NCI-H774 (cell line): ENCODE measurements at places on chromosomes 16 and 17.

GRCh38 chr16:85376292-85377095 lies 236.6 kb upstream of the GSE1 start:
- no peak for DNase-seq

DNA sequence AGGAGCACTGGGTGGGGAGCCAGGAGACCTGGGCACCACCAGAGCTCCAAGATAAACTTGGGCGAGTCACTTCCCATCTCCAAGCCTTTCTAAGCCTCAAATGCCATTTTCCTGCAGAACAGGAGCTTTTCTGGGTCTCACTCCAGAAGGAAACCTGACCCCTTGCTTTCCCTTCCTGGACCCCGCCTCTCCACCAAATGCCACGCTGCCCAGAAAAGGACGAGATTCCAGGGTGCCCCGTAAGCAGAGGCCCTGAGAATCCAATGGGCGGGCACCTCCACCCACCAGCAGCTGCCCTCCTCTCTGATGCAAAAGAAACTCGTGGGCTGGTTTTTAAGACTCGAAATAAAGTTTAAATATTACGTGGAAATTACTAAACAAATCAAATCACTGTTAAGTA lies 31.3 kb downstream of the ZNF423 start:
- DNase-seq, result no peak

- no peak for DNase-seq
Measured at GRCh38 chr16:12405089-12405488, 398.6 kb downstream of the CPPED1 start.

- no peak for DNase-seq
Measured at GRCh38 chr16:48217708-48218107, 26.4 kb upstream of the LONP2 start.

DNA sequence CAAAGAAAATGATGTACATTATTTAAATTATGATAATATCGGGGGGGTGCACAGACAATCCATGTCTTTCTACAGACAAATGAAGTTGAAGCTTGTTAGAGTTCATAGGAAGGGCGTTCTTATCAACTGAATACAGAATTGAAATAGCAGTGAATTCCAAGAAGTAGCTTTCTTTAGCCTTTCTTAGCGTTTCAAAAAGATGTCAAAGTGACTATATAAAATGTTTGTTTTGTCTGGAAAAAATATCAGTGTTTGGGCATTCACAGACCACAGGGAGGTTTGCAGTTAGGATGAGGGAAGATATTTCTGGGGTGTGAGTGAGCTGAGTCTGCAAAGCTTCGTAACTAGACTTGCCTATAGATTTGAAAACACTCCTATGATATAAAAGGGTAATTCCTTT lies 55.0 kb downstream of the STX8 start:
- no peak for DNase-seq

DNA sequence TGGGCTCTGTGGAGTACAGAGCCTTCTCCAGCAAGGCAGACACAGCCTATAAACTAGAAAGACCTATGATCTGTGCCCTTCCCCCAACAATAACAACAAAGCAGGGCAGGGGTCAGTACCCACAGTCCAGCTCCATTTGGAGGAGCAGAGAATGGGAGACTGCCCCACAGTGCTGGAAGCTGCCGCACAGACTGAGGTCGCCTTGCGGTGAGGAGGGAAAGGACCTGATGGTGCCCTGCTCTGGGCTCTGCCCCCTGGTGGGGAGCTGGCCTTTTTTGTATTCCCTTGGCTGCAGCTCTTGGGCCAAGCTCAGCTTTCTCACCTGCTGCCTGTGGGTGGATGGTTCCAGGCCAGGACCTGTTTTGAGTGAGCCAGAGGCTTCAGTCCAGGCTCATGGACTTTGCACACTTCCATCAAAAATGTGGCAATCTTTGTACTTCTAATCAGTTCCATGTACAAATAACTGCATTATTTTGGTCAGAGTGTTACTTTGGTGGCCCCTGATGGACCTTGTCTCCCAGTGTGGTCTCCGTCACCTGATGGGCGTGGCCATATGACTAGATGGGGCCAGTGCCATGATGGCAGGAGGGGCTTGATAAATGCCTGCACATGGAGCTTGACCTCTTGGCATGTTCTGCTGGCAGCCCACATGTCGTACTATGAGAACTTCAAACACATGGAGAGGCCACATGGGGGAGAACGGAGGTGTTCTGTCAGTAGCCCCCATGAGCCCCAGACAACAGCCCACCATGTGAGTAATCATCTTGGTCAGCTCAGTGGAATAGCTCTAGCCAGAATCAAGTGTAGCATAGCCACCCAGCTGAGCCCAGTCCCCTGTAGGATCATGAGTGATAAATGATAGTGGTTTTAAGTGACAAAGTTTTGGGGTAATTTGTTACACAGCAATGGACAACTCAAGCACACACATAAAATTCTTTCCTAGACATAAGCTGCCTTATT lies 24.2 kb downstream of the B9D1 start:
- no peak for DNase-seq

DNA sequence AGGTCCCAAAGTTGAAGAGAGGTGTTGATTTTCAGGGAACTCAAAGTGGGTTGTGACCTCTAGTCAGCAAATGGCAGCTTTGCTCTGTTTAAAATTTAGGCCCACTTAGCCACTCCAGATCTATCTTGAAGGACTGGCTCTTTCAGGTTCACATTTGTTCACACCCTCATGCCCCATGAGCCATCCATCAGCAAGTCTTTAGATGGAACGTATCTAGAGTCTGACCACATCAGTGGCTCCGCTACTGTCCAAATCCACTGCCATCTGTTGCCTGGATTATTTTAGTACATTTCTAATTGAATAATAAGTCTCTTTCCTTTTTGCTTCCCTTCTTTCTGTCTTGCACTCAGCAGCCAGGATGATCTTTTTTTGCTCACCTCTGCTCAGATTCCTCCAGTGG lies 10.5 kb downstream of the ITGB3 start:
- no peak for DNase-seq

DNA sequence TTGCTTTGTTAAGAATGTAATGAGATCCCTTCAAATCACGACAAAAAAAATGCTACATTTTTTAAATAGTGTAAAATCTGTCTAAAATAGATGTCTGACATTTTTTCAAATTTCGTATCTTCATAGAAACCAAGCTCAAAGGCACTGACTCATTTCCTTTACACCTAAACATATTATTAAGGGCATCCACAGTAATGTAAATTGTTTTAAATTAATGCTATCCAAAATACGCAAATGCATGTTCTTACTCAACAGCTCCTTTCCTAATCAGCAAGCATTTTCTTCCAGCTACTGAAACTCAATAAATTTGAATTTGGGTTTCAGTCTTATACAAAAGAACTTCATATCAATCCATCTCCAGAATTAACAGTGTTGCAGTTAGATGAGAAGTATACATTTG lies 4.3 kb downstream of the C16orf87 start:
- no peak for DNase-seq

DNA sequence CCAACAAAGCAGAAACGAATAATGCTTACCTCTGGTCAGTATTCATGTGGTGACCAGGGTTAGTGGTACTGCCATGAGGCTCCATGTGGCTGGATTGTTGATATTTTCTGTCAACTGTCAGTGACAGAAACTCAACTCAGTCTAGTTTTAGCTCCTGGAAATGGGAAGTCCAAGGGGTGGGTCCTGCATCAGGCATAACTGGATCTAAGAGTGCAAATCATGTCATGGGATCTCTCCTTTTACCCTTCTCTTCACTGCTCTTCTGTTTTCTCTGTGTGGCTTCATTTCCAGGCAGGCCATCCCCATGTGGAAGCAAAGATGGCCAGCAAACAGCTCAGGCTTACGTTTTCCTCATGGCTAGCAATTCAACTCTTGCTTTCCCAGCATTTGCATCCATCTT lies 39.0 kb upstream of the DHX40 start:
- no peak for DNase-seq

DNA sequence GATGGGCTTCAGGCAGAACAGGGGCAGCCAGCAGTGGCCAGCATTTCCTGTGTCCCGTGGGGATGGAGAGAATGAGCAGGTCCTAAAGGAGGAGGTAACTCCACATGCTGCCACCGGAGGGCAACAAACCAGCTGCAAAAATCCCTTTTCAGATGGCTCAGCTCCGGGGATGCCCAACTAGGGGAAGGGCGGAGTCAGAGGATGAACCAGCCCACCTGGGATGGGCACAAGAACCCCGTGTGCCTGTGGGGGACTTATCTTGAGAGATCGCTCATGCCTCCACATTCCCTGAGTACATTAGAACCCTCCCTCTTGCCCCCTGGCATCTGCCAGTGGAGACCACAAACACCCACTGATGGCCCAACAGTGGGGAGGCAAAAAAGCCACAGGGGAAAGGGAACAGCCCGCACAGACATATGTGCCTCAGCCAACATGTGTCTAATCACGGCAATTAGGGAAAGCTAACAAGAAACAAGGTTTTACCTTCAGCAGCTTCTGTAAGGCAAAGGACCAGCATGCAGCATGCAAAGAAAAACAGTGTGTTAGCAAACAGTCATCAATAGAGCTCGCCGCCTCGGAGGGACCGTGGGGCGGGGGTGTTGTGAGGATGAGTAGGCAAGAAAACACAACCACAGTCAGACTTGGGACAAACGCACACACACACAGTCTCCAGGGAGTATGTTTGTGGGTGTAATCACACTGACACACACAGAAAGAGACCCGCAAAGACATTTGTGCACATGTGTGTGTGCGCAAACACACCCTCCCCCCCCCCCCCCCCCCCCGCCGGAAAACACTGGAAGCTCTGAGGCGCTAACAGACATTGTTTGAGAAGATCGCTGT lies 64.0 kb downstream of the MYO18A start:
- peak; percentile 7 for DNase-seq

DNA sequence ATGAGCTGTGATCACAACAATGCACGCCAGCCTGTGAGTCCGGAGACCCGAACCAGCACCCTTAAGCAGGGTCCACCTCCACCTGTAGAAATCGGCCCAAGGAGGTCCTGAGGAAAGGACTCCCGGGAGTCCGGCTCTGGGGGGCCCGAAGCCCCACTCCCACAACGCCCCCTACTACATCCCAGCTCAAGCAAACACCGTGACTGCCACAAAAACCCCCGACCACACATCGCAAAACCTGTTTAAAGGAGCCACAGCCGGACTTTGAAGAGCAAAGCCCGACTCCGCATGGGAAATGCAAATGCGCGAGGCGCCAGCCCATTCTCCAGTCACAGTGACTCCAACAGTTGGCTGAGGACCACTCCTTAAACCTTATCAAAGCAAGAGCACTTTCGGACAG lies 682.4 kb downstream of the KCNJ18 start:
- no peak for DNase-seq

DNA sequence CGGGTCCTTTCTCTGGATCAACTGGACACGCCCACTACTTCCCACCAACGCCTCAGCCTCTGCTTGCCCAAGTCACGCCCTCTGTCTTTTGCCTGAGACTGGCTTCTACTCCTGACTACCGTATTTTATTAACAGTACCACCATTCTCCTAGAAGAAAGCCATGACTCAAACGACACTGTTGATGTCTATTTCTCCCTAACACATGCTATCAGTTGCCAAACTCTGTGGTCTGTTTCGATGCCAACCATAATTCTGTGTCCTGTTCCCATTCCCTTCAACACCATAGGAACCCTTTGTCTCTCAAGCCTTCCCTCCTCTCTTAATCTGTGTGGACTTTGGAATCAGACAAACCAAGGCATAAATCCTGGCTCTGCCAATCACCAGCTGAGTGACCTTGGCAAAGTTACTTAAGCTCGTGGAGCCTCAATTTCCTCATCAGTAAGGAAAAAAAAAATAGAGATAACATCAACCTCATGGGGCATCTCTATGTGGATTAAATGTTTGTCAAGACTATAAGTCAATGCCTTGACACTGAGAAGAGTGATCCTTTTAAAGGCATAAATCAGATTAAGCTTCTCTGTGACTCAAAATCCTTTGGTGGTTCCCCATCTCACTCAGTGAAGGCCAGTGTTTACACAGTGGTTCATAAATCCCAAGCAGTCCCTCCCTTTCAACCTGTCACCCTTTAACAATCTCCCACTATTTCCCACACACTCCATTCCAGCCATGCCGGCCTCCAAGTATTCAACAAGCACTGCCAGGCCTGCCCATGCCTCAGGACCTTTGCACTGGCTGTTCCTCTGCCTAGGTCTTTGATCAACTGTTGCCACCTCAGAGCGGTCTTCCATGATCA lies 45.6 kb downstream of the ERN1 start:
- no peak for DNase-seq

DNA sequence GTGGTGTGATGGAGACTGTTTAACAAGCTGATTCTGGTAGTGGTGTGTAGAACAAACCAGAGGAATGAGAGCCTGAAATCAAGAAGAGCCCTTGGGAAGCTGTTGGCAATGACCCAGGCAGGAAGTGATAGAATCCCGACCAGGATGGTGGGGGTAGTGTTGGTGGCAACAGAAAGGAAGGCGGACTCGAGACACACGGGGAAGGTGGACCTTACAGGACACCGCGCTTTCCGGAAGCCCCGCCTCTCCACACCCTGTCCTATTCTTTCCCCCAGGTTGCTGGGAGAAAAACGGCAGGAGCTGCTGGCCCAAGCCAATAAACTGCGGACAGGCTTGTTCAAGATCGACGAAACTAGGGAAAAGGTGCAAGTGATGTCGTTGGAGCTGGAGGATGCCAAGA lies 30.0 kb upstream of the KDM6B start:
- peak; percentile 8 for DNase-seq

DNA sequence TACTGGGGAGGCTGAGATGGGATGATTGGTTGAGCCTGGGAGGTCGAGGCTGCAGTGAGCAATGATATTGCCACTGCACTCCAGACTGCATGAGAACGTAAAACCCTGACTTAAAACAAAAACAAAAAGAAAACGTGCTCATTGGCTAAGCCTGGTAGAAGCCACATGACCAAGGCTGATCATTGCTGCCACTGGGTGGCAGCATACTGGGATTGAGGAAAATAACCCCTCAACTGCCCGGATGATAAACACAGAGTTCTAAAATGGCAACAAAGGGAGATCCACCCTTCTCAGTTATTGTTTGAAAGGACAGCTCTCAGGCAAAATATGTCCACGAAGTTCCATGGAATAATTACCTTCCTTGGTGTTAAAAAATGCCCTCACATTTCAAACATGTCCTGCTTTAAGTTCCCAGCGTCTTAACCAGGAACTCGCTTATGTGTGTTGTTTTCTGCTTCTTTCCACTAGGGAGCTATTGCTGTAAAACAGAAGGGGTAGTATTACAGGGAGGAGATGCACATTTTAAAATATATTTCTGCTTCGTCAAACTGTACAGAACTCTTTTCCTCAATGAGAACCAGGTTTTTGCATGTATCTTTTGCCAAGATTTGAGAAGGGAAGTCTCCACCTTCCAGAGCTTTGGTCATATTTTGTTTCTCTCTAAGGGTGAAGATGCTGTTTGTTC lies 675.3 kb downstream of the MAF start:
- no peak for DNase-seq
